Fibroblast of skin of left biceps (primary cell): ENCODE measurements at places on chromosomes 16 and 17.

DNA sequence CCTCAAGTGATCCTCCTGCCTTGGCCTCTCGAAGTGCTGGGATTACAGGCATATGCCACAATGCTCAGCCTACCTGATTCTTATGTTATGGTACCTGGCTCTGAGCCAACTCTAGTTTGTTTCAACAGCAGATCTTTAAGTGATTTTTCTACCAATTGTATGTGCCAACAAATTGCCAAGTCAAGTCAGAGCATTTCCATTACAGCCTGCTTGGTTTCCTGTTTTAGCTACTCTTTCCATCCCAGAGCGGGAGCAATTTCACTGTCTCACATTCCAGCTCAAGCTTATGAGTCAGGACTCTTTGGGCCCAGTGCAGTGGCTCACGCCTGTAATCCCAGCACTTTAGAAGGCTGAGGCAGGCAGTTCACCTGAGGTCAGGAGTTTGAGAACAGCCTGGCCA, 30.8 kb upstream of the RBBP6 start:
- DNase-seq = peak; percentile 35

DNA sequence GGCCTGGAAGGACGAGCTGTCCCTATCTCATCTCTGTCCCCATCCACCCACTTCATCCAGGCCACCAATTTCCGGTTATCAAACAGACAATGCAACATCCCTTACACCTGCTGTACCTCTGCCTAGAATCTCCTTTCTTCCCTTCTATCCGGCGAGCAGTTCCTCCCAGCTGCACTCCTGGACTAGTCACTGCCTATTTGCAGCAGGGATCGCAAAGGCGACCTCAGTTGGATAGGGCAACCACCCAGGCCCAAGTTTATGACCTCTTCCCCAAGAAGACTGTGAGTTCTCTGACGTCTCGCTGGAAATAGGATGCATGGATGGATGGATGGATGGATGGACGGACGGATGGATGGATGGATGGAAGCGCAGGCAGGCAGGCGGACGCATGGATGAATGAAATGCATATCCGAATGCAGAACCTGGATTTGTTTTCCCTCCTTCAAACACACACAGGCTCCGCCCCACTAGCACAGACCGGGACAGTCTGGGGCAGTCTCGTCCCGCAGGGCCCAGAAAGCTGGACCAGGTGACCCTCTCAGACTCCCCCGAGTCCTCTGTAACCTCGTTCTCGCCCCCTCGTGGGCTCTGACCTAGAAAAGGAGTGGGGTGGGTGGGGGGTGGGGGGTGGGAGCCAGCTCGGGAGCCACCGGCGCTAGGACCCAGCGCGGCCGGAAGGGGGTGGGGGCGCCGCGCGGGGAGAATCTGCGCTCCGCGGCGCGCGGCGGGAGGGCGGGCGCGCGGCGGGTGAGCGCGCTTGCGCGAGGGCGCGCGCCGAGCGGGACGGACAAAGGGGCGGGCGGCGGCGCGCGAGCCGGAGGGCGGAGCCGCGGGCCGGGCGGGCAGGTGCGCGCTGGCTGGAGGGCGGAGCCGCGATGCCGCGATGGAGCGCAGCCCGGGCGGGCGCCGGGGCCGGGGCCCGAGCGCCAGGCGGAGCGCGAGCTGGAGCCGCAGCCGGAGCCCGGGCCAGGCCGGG, at the start of gene SBK1:
Gene SBK1, plus strand, starts transcription at position 875 of the 976 bp plus-strand sequence. CDS start 24,867 bp downstream, outside the sequence.
- DNase-seq = peak; percentile 13

GRCh38 chr17:19010729-19011505, 6.4 kb upstream of the FAM83G start:
- no peak for DNase-seq

- no peak for DNase-seq
Measured at GRCh38 chr17:82752371-82753200, 721 bp downstream of the TBCD start.

DNA sequence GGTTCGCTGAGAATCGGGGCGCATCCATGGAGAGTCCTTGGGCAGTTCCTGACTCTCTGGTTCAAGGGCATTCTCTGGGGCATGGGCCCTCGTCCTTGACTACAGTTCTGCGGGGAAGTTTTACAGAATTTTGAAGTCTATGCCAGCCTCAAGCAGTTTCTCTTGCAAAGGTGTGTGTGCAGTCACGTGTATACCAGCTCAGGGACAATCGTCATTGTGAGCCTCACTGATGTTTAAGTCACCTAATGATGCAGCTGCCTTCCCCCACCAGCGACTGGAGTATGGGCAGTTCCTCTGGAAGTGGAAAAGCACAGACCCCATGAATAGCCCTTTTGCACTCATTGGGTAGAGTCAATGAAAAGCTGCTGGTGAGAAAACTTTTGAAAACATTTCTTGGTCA, 1.3 kb downstream of the PLCG2 start:
- no peak for DNase-seq

GRCh38 chr17:29219378-29220047, 27.1 kb upstream of the CRYBA1 start:
- DNase-seq = peak; percentile 49

DNA sequence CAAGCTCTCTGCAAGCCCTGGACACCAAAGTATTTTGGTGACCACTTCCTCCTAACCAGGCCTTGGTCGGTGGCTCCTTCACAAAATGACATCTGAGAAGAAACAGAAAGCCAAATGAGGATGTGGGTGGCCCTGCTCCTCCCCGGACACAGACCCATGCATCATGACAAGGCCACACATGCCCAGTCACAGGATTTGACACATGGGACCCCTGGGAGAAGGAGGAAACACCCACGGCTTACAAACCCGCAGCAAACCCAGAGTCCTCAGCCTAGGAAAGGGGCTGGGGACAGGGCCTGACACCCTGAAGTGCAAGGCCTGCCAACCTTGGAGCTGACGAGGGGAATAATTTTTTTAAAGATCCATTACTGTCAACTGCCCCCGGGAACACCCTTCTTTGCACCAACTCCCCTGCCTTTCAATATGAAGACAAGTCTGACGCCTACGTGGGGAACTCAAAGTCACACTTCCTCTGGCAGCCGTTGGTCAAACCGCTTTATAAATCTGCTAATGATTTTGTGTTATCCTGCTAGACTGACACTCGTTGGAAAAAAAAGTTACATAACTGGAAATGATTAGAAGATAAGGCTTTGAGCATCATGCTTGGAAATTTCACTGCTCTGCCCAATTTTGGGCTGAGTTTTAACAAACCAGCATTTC, 41.3 kb downstream of the GAS7 start:
- DNase-seq = no peak

DNA sequence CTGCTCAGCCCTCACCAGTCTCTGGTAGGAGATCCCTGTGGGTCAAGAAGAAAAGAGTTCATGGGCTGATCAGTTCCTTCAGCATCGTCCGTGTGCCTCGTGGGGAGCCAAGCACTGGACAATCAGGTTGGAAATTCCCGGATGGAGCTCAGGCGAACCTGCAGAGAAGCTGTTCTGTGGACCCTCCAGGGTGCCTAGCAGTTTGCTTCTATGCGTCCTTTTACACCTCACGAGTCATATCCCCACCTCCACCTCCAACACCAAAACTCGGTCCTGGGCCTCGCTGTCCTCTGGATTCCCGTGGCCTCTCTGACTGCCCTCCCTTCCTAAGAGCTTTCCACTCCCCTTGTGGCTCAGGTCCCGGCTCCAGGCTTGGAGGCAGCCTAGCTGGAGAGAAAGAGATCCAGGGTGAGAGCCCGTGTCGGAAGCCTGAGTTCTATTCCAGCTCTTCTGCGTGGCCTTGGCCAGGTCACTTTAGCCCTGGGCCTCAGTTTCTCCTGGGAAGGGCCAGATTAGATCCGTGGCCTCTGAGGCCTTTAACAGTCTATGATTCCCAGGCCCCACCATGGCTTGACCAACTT, 26.2 kb upstream of the PIK3R6 start:
- no peak for DNase-seq

GRCh38 chr17:45579529-45580495, 89.3 kb upstream of the PLEKHM1 start:
- no peak for DNase-seq

DNA sequence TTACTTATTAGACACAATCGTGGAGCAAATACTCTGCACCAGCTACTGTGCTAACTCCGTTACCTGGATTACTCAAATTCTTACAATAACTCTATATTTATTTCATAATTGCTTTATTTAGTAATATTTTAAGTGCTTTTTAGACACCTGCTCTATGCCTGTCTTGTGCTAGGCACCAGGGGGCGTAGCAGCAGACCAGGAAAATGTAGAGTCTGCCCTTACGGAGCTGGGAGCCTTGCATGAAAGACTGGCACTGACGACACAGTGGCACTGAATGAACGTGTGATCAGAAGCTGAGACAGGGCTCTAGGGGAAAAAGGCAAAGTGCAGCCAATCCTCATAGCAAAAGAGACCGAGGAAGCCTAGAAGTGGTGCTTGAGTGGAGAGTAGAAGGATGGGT, 486.5 kb downstream of the CDH13 start:
- DNase-seq = no peak

- no peak for DNase-seq
Measured at GRCh38 chr17:38585056-38585917, 20.5 kb downstream of the SRCIN1 start.

- DNase-seq = no peak
Measured at GRCh38 chr17:64270885-64271284, 7.8 kb upstream of the TEX2 start.

GRCh38 chr17:55727920-55728319, 5.3 kb upstream of the TMEM100 start:
- no peak for DNase-seq

DNA sequence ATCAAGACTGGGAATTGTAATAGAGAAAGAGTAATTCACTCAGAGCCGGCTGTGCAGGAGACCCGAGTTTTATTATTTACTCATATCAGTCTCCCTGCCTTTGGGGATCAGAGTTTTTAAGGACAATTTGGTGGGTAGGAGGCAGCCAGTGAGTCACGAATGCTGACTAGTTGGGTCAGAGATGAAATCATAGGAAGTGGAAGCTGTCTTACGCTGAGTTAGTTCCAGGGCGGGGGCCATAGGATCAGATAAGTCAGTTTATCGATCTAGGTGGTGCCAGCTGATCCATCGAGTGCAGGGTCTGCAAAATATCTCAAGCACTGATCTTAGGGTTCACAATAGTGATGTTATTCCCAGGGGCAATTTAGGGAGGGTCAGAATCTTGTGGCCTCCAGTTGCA, 20.2 kb upstream of the GUCY2D start:
- no peak for DNase-seq

DNA sequence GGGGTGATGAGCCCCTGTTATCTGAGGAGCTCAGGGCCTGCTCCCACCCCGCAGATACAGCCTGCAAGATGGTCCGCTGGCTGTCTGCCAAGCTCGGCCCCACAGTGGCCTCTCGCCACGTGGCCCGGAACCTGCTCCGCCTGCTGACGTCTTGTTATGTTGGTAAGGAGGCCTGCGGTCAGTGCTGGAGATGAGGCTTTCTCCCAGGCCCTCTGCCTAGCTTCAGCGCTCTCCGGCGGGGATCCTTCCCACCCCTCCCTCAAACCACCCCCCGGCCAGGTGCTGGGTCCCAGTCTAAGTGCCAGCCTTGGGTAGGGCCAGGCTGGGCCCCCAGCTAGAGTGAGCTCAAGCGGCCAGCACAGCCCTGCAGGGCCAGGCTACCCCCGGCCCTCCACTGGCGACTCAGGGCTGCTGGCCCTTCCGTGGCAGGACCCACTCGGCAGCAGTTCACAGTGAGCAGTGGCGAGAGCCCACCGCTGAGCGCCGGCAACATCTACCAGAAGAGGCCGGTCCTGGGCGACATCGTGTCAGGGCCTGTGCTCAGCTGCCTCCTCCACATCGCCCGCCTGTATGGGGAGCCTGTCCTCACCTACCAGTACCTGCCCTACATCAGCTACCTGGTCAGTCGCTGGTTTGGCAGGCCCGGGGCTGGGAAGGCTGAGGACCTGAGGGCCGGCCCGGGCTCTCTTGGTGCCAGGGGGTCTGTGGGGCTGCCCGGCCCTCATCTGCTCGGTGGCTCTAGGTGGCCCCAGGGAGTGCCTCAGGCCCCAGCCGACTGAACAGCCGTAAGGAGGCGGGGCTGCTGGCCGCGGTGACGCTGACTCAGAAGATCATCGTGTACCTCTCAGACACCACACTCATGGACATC, 6.1 kb downstream of the WDR81 start:
- no peak for DNase-seq

- DNase-seq = no peak
Measured at GRCh38 chr17:33079201-33079600, 87.6 kb downstream of the SPACA3 start.

DNA sequence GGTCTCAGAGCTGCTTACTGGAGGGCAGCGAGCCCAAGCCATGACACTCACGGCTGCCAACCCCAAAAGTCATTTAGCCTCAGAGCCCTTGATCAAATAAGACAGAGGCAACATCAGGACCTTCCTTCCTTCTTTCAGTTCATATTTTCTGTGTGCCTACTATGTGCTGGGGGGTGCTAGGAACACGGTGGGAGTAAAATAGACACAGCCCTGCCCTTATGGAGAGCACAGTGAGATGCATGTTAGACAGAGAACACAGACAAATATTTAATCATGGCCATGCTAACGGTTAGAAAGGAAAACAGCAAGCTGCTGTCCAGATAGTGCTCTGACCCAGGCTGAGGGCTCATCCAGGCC, 4.5 kb upstream of the BRD7 start:
- DNase-seq = no peak

DNA sequence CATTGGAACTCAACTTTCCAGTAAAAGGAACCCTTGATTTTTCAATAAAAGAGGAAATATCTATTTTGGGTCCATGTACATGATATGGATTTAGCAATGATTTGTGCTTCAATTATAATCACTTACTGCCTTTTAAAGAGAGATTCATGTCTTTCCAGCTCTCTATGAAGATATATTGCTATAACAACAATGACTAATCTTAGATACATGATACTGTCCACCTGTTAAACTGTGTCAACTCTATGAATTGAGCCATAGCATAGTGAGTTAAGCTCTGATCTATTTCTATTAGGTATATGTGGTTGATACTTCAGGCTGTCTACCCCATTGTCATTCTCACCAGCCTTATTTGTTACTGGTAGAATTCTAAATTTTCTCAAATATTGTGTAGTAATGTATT, 15.0 kb upstream of the MPHOSPH6 start:
- DNase-seq = no peak

GRCh38 chr17:80512233-80512632, 32.4 kb upstream of the RPTOR start:
- DNase-seq = no peak

DNA sequence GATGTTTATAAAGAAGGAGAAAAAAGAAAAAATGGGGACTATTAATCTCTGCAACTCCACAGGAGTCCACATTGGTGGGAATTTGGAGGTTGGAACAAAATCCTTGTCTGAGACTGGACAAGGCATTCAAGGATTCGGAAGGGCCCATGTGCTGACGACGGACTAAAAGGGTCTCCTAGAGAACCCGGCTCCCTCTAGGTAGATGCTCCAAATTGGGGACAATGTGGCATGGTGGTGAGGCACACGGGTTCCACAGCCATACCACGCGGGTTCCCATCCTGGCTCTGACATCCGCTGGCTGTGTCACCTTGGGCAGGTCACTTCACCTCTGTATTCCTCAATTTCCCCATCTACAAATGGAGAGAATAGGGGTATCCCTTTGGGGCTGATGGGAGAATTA, 227.4 kb downstream of the C16orf78 start:
- no peak for DNase-seq
